ENCODE measurements at places on chromosomes 13 and 19.
A peak's percentile ranks its signal among the peaks of the same experiment; 100 is the strongest.

DNA sequence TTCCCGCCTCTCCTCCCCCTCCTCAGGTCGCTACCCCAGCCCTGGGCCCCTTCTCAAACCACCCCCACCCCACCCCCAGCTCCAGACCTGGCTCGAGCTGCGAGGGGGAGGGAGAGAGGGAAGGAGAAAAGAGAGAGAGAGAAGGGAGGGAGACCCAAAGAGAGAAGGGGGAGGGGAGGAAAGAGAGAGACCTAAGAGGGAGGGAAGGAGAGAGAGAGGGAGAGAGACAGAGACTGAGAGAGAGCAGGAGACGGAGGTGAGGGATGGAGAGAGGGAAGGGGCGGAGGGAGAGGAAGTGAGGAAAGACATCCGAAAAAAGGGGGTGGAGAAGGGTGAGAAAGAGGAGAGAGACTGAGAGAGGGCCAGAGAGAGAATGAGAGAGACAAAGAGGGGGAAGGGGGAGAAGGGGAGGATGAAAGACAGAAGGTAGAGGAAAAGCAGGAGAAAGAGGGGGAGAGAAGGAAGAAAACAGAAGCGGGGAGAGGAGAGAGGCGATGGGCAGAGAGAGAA is 2.0 kb upstream of the SPACA6 start:
- DNase-seq = no peak

DNA sequence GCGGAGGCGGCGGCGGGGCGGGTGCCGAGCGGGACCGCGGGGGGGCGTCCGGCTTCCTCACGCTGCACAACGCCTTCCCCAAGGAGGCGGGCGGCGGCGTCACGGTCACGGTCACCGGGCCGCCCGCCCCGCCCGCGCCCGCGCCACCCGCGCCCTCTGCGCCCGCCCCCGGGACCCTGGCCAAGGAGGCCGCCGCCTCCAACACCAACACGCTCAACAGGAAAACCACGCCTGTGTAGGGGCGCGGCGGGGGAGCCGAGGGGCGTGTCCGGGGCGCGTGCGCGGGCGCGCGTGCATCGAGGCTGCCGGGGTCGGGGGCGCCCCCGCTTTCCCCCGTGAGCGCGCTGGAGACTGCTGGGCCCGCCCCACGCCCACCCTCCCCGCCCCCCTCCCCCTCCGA is 8.8 kb upstream of the CACNG6 start:
- DNase-seq = no peak

DNA sequence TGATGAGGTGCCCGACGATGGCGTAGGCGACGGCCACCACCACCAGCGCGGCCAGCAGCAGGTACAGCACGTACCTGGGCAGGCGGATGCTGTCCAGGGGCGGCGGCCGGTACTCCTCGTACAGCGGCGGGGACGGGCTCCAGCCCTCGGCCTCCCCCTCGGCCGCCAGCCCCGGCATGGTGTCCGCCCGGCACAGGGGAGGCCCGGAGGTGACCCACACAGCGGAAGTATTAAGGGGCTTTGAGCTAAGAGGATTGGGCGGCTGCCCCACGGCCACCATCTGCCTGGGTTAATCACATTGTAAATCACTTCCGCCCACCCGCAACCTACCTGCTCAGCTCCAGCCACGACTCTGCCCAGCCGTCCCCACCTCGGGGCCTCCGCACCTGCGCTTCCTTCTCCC is at the start of gene SMIM44:
TSS of gene SMIM44 (minus strand) at position 216 of the 403 bp plus-strand sequence. CDS start at position 178, 38 bp downstream.
- DNase-seq = no peak

GRCh38 chr13:74191410-74191809 is 57.2 kb upstream of the KLF12 start:
- no peak for DNase-seq

GRCh38 chr13:35500144-35500543 is 23.7 kb upstream of the MAB21L1 start:
- no peak for DNase-seq

GRCh38 chr13:20369886-20370361 is 137.8 kb upstream of the GJB6 start:
- no peak for DNase-seq

- no peak for DNase-seq
These were observed at the start of gene ACP4 for GRCh38 chr19:50790396-50790795. ACP4 (plus strand) TSS chr19:50790415; CDS start chr19:50790415, 0 bp downstream.

- DNase-seq = peak; percentile 58
These were observed 1.3 kb upstream of the KLF12 start for GRCh38 chr13:74135326-74136083.

- no peak for DNase-seq
These were observed 117.2 kb downstream of the MIPEP start for GRCh38 chr13:23771956-23772355.

DNA sequence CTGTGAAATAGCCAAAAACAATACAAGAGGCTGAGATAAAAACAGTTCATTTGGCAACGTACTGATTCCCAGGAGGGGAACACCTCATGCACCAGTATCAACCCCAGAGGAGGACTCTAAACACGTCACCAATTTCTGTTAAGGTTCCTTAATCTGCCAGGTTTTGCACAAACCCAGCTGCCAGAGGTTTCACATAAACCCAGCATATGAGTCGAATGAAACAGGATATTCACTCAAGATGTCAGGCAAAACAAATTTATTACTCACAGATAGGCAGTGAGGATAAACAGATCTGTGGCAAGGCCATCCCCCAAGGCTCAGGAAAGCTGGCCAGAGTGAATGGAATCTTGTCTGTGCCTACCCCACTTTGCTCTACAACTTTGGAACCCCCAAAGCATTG is 210.9 kb downstream of the GPC5 start:
- DNase-seq = no peak

DNA sequence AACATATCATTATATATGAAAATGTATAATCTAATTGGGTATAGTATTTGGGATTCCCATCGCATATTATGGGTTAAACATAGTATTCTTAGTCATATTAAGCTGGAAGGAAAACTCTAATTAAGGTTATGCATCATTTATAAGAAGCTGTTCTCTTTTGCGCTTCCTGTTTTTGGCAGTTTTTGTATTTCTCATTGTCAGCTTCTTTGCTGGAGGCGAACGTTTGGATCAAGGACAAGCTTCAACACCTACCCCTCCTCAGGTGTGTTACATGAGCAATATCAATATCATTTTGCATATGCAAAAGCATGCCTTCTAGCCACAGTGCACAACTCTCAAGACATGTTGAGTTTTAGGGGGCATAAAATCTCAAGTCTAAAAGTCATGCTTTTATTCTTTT is 439.8 kb downstream of the TDRD3 start:
- DNase-seq = no peak

DNA sequence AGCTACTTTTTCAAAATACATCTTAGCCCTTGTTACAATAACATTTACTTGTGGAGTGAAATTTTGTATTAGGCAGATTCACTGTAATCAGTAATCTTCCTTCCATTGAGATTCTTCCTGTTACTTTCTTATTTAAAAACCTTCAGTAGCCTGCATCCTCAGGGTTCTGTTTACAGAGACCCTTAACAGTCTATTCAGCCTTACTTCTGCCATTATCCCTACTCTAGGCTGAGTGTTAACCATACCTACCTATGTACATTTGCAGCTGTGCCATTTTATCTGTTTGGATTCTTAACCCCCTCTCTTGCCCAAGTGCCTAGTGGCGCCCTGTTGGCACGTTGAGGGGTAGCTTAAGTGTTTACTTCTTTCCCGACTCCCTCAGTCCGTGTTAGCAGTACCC is 71.9 kb downstream of the LRCH1 start:
- no peak for DNase-seq

DNA sequence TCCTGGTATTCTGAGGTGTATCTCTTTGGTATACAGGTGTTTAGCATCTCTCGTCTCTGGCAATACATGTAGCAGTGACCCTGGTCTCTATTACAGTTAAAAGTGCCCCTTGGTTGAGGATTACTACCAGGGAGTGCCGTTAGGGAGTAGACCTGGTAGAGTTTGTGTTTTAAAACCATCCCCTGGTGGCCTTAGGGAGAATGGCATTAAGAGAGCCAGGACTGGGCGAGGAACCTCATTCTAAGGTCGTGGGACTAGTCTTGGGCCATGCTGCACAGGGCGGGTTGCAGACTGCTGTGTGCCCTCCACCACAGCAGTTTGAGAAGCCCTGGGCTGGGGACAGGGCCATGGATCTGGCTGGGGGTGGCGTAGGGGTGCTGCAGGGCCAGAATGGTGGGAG is 35.0 kb downstream of the B3GLCT start:
- no peak for DNase-seq

DNA sequence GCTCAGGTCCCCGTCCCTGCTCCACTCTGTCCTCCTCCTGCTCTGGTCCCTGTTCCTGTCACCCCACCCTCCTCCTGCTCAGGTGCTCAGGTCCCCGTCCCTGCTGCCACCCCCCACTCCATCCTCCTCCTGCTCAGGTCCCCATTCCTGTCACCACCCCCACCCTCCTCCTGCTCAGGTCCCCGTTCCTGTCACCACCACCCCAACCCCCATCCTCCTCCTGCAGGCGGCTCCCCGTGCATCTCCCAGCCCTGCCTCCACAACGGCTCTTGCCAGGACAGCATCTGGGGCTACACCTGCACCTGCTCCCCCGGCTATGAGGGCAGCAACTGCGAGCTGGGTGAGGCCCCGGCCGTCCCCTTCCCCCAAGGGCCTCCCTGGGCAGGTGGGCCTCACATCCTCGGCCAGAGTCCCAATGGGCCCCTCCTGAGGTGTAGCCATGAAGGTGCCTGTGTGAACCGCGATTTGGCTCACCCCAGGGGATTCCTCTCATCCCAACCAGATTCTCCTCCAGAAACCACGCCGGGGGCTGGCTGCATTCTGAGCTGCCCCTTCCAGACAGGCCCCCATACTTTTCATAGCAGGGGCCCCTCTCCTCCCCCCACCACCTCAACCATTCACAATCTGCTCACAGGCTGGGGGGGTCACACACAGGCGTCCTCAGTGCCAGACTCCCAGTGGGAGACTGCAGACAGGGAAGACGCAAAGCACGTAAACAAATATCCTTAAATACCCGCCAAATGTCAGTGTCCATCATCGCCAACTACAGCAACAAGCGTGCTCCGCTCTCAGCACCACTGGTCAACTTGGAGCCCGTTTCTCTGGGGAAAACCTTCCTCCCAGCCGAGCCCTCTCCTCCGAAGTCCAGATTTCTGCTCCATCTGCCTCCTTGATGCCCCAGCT is 4.6 kb downstream of the PROZ start:
- DNase-seq = no peak

GRCh38 chr19:991174-991931 is 7.2 kb downstream of the WDR18 start:
- DNase-seq = peak; percentile 62

DNA sequence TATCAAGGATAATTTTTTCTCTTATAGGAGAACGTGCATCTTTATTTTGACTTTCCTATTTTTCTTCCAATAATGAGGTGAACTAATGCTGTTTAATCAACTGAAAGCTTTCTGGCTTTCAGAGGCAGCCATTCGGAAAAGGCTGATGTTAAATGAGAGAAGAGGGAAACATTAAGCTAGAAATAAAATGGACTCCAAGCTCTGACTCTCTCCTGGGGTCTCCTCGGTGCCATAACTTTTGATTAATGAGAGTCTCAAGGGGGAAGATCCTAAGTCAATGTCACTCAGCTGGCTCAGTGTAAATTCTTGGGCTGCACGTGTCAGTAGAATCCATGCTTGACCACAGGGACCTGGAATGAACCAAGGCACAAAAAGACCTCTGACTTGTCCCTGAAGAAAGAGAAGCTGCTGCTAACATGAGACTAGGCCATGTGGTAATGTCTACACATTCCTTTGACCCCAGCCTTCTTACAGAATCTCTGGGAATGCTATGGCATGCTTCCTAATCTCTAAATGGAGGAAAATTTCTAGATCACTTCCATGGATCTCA is 152.2 kb upstream of the RFC3 start:
- no peak for DNase-seq

DNA sequence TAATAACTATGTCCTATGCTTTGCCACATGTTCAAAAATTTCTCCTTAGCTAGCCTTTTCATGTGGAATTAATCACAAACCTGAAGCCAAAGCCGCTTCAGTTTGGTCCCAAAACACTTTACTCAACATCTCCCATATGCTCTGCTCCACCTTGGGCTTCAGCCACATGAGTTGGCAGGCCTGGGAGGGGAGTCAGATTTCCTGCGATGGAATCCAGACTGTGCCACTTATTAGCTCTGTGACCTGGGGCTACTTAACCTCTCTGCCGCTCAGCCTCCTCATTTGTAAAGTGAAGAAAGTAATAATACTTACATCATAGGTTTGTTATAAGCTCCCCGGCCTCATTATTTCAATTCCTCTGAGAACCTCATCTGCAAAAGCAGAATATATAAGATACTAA is 272.0 kb downstream of the LMO7 start:
- no peak for DNase-seq

DNA sequence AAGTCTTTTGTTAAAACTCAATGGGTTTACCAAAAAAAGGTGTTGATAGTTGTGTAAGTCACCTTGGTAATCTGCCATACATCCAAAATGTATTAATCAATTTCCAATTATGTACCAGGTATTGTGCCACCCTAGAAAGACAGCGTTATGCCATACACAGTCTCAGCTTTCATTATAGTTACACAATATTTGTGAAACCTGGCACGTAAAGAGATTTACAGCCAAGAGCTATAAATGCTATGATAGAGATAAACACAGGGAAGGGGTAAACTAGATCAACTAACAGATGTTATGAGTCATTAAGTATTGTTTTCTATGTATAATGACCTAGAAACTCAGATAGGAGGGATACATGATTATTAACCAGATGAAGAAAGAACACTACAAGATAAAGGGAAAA is 725.6 kb upstream of the SLITRK5 start:
- DNase-seq = no peak

DNA sequence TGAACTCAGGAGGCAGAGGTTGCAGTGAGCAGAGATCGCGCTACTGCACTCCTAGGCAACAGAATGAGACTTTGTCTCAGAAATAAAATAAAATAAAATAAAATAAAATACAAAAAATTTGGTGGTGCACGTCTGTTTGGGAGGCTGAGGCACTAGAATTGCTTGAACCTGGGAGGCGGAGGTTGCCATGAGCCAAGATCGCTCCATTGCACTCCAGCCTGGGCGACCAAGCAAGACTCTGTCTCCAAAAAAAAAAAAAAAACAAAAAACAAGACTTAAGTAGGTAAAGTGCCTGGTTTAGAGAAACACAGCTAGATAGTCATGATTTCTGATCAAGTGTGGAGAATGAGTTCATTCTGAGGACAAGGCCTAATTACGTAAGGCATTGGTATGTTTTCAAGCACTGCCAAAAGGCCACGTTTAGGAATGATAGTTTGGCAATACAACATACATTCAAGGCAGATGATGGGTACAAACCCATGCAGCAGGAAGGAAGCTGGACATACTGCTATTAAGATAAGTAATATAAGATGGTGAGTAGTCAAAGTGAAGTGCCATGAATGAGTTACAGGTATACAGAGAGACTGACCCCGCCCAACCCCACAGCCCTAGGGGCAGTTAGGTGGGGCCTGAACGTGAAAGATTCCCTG is 4.8 kb upstream of the UCHL3 start:
- DNase-seq = no peak

- no peak for DNase-seq
These were observed 97.7 kb downstream of the SIPA1L3 start for GRCh38 chr19:38004521-38005223.

DNA sequence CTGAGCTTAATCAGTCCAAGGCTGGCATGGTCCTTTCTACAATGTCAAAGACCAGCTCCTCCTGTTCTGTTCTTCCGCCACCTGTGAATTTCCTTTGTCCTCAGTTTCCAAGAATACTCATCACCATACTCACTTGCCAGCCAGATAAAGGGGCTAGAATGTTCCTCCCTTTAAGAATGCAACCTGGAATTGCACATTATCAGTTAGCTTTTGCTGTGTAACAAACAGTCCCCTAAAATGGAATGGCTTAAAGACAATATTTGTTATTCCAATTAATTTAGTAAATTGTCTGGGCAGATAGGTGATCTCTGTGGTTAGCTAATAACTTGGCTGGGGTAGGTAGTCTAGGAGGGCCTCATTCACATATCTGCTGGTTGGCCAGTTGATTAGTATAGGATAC is 36.0 kb downstream of the VAV1 start:
- DNase-seq = no peak

- DNase-seq = no peak
These were observed 1.5 kb upstream of the PRR12 start for GRCh38 chr19:49589502-49589905.
